Activated naive CD4-positive, alpha-beta T cell treated with anti-CD3 and anti-CD28 coated beads for 36 hours (primary cell): ENCODE measurements at places on chromosomes 5 and 9. TPM values are rescaled to one million over a fixed set of nuclear protein-coding genes. Genes with fewer than 3 reads are reported as not detected.

Gene FYB1
- 129 TPM for total RNA-seq

- DNase-seq: no peak
Measured at GRCh38 chr9:89996116-89996515, 391.3 kb downstream of the GADD45G start.

DNA sequence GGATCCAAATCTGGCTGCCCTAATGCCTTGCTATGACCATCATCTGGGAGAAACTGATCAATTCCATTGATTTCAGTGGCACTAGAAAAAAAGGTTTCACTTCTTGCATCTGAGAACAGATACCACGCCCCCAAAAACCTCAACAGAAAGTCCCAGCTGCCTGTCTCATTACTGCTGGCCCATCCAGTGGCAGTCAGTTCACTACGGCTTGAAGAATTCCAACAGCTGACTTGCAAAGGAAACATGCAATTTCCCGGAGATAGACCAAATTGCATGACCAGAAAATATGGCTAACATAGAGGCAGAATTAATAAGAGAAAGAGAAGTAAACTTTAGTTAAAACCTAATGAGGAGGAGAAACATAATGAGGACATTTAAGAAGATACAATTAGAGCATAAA, 48.6 kb downstream of the UGCG start:
- peak; percentile 35 for DNase-seq

- DNase-seq: no peak
Measured at GRCh38 chr5:86030753-86031152, 587.0 kb upstream of the COX7C start.

GRCh38 chr9:108642871-108643270, 212.9 kb downstream of the ACTL7B start:
- DNase-seq: no peak

Gene FBN2
- total RNA-seq: not detected

Gene MLANA
- total RNA-seq: not detected

Gene SHISAL2B
- not detected for total RNA-seq

Gene TAF11L13
- not detected for total RNA-seq

GRCh38 chr9:75487856-75488718, 399.8 kb downstream of the OSTF1 start:
- DNase-seq: no peak

GRCh38 chr9:17330097-17330496, 195.3 kb downstream of the CNTLN start:
- DNase-seq: no peak

DNA sequence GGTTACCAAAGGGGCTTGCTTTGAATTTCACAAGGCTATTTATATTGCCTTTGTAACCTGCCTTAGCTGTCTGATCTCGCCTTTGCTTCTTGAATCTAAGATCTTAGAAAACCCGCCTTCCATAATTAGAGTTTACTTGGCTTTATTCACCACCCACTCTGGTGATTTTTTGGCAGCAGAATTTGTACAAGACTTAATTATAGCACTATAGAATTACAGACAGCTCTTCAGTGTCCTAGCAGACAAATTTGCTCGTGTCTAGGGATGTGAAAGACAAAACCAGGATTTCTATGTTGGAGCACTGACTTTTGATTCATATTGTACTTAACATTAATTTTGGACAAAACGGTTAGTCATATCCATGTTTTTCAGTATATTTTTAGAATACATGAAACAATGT, 306.6 kb downstream of the ADGRV1 start:
- no peak for DNase-seq

DNA sequence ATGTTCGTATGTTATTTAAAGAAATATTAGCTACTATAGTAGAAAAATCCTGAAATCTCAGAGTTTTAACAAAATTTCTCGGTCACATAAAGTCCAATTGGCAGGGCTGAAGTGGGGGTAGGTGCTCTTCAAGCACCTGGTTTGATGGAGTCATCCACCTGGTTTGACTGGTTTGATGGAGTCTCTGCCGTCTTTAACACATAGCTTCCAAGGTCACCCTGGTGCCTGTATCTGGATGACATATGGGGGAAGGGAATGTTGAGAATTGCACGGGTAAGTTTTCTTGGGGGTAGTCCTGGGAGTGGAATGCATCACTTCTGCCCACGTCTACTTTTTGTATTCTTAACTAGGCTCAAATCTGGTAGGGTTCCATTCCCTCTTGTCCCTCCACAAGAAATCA, 351.2 kb downstream of the SH3GL2 start:
- DNase-seq: no peak

Gene SLC25A2
- not detected for total RNA-seq

Gene TMOD1
- total RNA-seq: 1.4 TPM

DNA sequence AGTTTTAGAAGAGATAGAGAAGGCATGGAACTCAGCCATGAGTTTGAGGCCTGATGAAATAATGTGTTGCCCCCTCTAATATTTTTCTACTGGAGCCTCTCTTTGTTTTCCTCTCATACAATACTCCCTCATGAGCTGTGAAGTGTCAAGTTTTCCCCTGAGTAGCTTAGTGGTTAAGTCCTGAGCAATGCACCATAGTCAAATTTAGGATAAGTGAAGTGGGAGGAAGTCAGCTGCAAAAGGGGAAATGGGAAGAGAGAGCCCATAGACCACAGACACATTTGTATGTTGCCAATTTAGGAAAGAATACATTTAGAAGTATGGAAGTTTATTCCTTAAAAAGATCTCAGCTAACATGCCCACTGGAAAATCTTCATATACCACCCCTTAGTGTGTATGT, 171.5 kb upstream of the NREP start:
- no peak for DNase-seq

Gene HTR4
- not detected for total RNA-seq

Gene TMEM245
- 19.9 TPM for total RNA-seq

Gene INSYN2B
- not detected for total RNA-seq

Gene FSD1L
- total RNA-seq: 0.79 TPM

GRCh38 chr5:97635553-97635952, 452.5 kb upstream of the RIOK2 start:
- DNase-seq: no peak

- DNase-seq: no peak
Measured at GRCh38 chr9:86328156-86328555, 26.1 kb downstream of the TUT7 start.

DNA sequence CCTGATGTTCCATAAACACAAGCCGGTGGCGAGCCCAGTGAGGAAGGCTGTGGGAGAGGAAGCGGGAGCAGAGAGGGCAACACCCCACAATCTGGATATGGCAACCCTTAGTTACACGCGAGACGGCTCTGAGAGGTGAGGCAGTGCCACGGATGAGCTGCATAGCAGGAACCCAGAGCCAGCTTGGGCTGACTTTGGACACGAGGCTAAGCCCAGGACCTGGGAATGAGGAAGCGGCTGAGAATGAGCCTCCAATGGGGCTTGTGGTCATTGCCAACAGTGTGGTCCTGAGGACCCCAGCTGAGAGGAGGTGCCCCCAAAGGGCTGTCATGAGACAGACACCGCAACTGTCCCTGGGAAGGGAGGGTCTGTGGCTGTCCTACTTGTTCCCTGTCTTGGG, 160.0 kb upstream of the SMIM23 start:
- no peak for DNase-seq

Gene DENND1A
- 28.4 TPM for total RNA-seq

Gene NKD2
- 1.4 TPM for total RNA-seq

DNA sequence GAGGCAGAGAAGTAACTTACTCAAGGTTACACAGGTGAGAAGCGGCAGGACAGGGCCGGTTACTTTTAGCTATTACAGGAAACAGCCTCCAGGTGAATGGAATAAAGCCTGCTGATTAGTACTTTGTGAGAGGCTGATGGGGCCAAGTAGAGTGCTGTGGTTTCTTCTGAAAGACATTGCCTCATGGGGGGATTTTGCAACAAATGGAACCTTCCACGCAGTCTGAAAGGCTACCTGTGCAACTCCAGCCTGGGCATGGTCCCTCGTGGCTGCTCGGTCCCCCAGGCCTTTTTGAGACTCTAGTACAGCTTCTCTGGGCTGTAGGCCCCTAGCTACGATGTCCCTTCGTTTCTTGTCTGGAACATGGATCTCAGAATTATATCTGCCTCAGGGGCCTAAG, 2.0 kb downstream of the TMEM268 start:
- peak; percentile 36 for DNase-seq

Gene CMYA5
- 0.07 TPM for total RNA-seq

DNA sequence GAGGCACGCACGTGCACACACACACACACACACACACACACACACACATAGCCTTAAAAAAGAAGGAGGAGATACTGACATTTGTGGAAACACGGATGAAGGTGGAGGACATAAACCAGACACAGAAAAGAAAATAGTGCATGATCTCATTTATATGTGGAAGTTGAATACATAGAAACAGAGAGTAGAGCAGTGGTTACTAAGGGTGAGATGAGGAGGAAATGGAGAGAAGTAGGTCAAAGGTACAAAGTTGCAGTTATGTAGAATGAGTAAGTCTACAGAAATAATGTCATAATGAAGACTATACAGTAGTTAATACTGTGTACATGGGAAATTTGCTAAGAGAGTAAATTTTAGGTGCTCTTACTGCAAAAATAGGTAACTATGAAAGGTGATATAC, 412.2 kb upstream of the CDH9 start:
- DNase-seq: no peak

Gene SPRY4
- 0.67 TPM for total RNA-seq

Gene ZNF474
- total RNA-seq: not detected

GRCh38 chr9:69637817-69638200, 34.4 kb downstream of the APBA1 start:
- no peak for DNase-seq

DNA sequence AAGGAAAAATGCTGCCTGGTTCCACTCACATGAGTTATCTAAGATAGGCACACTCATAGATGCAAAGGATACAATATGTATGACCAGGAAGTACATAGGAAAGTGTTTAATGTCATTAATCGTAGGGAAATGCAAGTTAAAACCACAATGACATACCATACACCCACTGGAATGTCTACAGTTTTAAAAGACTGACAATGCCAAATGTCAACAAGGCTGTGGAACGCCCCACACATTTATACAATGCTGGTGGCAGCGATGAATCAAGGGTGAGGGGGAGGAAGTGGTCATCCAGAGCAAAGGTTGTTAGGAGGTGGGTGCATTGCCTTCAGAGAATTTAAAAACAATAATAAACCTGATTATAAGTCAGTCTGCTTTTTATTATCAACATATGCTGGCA, 437.8 kb downstream of the ARHGEF28 start:
- no peak for DNase-seq

- no peak for DNase-seq
Measured at GRCh38 chr9:137007108-137007815, 10.9 kb upstream of the CLIC3 start.

DNA sequence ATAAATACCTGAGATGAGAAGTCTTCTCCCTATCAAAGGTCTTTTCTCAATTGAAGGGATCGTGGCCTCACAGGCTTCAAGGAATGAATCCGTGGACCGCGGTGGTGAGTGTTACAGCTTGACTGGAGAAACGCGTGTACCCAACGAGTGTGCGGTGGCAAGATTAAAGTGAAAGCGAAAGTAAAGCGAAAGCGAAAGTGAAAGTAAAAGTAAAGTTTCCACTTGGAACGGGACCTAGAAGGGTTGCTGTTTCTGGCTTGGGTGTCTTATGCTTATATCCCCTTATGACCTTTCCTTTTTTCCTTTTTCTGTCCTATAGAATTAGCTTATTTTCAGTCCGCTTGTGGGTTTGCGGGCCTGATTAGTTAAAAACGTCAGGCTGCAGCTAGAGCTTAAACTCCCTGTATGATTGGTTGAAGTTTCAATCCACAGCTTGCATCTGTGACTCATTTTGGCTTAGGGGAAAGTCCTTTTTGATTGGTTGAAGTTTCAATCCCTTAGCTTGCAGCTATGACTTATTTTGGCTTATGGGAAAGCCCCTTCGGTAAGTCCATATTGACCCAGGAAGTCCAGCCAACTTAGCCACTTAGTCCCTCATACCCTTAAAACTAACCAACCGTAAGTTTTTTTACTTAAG, 924.3 kb upstream of the CDH10 start:
- DNase-seq: no peak

DNA sequence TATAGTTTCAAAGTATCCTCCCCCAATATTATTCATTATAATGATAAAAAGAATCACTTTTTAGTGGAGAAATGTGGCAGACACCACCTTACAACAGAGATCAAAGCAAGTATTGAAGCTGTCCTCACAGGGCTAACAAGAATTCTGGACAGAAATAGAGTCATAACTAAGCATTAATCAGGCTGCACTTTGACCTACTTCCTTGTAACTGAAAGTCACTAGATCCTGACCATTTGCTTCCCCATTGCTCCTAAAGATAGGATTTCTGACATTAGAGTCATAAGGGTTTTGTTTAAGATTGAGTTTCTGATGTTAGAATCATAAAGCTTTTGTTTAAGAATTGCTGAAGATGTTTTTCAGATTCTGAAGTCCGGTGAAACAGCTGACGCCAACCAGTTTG, 159.7 kb downstream of the ATP10B start:
- DNase-seq: no peak

- DNase-seq: peak; percentile 71
Measured at GRCh38 chr9:63817622-63818518, 1467.1 kb downstream of the FOXD4L5 start.

Gene FBP2
- not detected for total RNA-seq

Gene GABRB2
- total RNA-seq: not detected

Gene SLC2A6
- 0.62 TPM for total RNA-seq

GRCh38 chr5:143106174-143106573, 297.3 kb downstream of the NR3C1 start:
- DNase-seq: no peak

Gene ZNF608
- not detected for total RNA-seq

DNA sequence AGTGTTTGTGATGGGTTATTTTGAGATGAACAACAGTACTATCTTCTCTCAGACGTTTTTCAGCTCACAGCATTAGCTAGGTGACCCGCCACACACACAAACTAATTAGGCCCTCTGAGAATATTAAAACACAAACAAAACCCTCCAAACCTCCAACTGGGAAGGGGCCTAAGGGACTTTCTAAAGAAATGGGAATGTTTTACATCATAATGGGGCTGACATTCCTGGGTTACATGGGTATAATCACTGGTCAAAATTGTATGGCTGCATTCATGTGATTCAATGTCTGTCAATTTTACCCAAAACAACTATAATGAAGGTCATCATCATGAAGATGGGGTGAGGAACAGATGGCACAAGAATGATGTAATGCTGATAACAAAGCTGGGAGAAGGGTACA, 59.6 kb downstream of the SPTLC1 start:
- DNase-seq: no peak

Gene PGM5
- total RNA-seq: not detected

DNA sequence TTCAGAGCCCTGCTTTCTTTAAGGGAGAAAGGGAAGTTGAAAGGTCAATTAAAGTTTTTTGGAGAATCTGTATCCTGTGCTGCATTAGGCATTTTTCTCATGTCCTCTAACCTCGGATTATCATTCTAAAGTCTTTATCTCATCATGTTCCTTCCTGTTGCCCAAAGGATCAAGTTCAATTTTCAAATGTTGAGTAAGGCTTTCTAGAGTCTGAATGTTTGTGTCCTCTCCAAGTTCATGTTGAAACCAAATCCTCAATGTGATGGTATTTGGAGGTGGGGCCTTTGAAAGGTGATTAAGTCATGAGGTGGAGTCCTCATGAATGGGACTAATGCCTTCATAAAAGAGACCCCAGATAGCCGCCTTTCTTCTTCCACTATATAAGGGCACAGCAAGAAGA, 20.2 kb upstream of the TNC start:
- DNase-seq: no peak
